AG09309 (cell line): ENCODE measurements at places on chromosomes 1 and 21.
A peak's percentile ranks its signal among the peaks of the same experiment; 100 is the strongest.

- peak; percentile 98 for DNase-seq
Observed at GRCh38 chr1:230878591-230878990, 10.3 kb upstream of the C1orf198 start.

- DNase-seq = no peak
Observed at GRCh38 chr1:67431869-67432578, 1.8 kb upstream of the SERBP1 start.

GRCh38 chr1:92365378-92366039 lies 66.7 kb downstream of the RPAP2 start:
- no peak for DNase-seq

DNA sequence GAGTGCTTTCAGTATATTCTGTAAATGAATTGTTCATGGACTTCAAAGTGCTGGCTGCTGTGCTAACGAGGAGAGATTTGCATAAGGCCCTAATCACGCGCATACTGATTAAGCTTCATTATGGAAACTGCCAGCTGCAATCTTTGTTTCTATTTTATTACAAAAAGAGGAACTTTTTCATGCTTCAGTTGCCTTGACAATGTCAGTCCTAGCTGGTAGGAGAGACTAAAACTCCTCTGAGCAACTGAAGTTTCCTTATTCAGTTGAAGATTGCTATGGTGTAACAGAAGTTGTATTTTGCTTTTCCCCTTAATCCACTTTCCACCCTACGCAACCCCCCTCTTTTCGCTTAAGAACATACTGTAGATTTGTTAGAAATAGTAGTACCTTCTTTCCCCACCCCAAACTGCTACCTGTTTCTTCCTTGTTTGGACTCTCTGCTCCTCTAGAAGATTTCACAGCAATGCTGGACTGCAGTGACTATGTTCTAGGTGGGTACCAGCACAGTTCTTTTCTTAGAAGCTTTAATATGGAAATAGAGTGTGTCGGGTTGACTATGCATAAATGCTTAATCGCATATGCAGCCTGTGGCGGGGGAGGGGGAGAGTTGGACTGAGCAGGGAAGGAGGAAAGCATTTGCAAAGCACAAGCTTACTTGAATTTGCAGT lies 108.3 kb downstream of the POU2F1 start:
- DNase-seq = no peak

DNA sequence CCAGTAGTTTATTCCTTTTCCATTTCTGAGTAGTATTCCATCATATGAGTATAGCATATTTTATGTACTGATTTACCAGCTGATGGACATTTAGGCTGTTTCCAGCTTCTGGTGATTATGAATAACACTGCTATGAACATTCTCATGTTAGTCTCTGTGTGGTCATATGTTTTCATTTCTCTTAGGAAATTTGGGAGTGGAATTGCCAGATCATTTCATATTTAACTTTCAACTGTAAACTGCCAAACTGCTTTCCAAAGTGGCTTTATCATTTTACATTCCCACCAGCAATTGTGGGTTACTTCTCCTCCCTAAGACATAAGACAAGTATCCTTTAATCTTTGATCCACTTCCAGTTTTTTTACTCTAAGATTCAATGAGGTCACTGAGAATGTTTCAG lies 85.7 kb upstream of the RALGPS2 start:
- DNase-seq = no peak

- DNase-seq = no peak
Observed at GRCh38 chr1:22930240-22930912, 42.3 kb downstream of the LACTBL1 start.

DNA sequence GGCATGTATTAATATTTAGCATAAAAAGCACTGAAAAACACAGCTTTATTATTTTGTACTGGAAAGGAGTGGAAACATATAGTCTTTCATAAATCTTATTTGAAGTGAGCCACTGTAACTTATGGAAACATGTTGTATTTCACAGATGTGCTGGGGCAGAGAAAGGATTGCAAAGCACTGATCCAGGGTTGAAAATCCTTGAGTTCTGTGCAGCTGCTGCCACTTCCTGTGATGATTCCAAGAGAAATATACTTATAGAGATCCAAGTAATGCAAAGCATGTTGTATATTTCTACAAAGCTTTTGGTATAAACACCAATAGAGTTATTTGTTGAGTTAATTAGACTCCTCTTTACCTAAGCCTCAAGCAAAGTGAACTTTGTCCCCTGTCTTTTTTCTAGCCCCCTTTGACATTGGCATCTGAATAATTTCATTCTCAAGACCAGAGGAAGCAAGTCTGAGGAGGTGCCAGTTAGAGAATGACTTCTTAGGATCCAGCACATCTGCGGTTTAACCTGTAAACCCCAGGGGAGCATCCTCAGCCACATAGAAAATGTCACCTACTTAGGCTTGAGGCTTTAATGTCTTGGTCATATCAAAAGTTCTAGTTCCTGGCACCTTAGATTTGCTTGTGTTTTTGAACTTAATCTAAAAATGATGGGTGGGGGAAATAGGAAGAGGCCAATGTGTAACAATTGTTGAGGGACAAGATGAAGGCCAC lies 173.3 kb downstream of the FASLG start:
- DNase-seq = no peak

DNA sequence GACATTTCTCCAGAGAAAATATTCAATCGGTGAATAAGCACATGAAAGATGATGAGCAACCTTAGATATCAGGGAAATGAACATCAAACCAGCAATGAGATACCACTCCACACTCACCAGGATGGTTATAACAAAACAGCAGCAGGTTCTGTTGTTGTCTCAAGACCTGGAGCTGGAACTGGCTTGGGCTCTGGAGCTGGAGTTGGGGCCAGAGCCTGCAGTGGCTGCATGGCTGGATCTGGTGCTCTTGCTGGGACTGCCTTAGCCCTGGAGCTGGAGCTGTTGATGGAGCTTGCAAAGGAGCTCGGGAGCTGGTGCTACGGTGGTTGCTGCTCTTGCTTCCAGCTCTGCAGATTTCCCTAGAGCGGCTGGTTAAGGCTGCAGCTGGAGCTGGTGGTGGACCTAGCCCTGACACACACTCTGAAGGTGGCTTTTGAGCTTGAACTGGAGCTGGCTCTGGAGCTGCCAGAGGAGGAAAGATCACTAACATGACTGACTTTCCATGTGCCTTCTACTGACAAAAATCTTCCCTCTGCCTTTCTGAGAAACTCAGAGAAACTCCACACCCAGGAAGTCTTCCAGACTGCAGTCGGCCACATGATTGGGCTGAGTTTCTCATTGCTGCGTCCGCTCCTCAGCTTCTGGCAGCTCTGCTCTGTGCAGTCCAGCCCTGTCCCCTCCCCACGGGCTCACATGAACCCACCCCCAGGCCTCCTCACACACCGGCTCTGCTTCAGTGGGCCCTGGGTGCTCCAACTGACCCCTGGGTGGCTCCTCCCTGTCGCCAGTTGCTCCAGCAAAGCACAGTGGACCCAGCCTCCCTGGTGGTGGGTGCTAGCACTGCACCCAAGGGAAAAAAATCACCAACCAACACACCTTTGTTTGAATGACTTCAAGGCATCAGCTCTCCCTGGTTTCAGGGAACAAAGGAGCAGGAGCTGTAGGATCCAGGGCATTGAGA lies 139.1 kb upstream of the FMN2 start:
- no peak for DNase-seq

- DNase-seq = no peak
Observed at GRCh38 chr1:110230381-110231199, 20.5 kb downstream of the KCNC4 start.

GRCh38 chr1:26129778-26130177 lies 18.2 kb downstream of the PDIK1L start:
- DNase-seq = no peak

DNA sequence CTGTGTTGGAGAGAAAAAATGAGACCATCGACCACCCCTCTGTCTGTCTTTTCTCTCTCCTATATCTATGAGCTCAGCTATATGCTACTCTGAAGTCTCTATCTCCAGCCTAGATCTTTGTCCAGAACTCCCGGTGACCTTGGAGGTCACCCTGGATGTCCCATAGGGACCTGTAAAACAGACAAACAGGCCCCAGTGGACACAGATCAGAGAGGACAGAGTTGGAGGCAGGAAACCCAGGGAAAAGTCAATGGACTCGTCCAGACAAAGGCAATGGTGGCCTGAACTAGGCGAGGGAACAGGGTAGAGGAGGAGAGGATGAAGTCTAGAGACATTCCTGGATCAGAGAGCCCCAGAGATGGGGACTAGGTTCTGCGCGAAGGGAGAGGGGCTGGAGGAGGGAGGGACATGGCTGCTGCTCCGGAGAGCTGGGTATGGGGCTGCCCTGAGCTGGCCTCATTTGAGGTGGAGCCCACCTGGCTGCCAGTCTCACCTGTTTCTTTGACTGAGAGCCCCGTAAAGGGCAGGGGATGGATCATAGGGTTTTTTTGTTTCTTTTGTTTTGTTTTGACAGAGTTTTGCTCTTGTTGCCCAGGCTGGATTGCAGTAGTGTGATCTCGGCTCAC lies 10.6 kb upstream of the MARCKSL1 start:
- DNase-seq = no peak

DNA sequence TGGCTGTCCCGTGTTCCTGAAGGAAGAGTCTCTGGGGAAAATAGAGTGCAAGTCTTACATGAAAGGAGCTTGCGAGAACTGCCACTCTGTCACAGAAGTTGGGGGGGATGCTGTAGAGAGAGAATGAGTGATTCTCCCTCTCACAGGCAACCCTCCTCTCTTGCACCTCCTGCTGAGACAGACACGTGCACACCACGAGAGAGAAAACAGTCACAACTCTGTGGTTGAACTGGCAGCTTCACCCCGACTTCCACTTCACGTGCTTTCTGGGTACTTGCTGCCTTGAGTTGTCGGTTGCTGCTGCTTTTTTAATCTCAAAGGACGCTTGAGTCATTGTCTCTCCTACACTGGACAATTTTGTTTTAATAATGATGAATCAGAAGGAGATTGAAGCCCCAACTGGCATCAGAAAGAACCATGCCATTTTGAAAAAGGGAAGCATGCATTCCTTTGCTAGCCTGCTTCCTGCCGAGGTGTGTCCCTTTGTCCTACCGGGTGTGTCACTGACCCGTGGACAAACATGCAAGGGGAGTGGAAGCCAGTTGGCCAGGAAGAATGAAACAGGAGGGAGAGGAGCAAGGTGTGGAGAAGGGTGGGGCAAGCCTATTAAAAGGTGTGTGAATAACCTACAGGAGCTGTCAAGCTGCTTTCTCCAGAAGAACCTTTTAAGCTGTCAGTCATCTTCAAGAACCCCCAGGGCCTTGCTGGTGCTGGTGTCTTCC lies 164.2 kb downstream of the CACNA1E start:
- no peak for DNase-seq

- no peak for DNase-seq
Observed at GRCh38 chr1:19861842-19862530, 20.2 kb upstream of the OTUD3 start.

DNA sequence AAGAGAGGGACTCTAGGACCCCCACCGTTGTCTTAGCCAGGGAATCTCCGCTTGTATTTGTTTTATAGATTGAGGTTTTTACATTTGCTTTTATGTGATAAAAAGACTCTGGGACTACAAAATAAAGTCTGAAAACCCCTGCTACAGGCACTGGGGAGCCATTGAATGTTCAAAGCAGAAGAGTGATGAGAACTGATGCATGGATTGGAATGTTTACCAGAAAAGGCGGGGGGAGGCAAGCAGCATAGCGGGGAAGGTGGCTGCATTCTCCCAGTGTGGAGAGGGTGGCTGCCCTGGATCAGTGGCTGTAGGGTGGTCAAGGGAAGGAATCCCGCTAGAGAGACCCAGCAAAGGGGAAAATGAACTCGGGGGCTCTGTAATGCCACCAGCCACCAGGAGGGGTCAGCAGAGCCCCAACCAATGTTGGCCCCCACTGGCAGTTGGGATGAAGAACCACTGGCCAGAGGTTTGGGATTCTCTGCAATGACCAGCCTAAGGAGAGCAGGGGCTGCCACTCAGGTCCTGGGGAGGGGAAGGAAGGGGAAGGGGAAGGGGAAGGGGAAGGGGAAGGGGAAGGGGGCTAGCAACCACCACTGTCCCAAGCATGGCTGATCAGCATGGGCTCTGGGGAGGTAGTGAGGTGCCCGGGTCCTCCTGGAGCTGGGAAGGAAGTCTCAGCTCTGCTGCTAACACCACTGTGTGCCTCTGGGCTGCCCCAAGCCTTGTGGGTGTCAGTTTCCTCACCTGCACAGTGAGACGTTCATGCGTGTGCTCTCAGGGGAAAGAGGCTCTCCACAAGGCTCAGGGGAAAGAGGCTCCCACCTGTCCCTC lies 19.2 kb upstream of the PEF1 start:
- no peak for DNase-seq

- no peak for DNase-seq
Observed at GRCh38 chr21:43736224-43736883, 17.4 kb downstream of the PDXK start.

- DNase-seq = no peak
Observed at GRCh38 chr1:84450910-84451309, 28.2 kb upstream of the RPF1 start.

- no peak for DNase-seq
Observed at GRCh38 chr1:90346349-90346748, 351.4 kb downstream of the ZNF326 start.

DNA sequence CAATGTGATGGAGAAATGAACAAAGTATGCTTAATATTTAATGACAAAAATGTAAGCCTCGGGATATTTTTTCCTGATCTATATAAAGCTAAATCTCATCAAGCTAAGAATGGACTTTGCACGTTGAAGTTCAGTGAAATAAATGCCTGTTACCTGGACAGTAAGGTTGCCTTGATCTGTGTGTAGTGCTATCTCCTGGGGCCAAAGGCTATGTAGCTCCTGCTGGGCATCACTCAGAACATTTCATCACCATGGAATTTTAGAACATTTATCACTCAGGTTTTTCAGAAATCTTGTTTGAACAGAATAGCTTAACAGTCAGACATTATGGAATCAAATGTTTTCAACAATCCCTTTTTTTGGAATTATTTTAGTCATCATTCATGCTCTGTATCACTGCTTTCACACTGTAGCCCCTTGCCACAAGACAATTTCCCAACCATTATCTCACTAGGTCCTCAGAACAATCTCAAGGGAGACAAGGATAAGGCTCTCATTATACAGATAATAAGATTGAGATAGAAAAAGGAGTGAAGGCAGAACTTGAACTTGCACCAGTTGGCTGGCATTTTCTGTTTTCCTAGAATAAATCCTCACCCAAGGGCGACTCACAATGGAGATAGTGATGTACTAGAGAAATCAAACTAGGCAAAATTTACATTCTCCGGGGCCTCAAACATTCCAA lies 3.7 kb downstream of the OR10J1 start:
- DNase-seq = no peak
